ENCODE measurements at places on chromosomes 16 and 17.

DNA sequence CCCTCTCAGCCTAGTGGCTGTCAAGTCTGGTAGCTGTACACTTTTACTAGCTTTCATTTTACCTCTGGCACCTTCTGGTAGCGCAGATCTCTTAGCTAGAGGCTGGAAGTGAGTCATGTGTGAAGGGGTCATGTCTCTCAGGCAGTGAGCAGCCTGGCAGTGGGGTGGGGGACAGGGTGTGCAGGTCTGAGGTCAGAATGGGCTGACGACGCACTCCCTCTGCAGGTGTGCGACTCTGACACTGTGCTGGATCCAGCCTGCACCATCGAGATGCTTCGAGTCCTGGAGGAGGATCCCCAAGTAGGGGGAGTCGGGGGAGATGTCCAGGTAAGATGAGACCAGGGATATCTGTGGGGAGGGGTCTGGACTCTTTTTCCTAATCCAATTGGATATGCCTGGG, 7.8 kb downstream of the HAS3 start:
- no peak for DNase-seq

DNA sequence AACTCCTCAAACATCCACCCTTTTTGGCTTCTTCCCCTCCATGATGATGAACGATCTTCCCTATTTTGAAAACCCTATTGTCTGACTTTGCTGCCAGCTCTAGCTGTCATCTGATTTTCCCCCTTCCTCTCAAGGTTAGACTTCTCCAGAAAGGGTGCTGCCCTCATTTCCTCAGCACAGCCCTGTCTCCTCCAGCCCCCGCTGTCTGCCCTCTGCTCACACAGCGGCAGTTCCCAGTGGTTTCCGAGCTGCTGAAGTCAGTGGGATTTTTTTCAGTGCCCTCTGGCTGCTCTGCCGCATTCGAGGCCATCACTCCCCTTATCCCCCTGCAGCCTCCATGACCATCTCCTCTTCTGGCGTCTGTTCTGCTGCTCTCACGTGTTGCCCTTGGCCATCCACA, 26.6 kb upstream of the C17orf107 start:
- DNase-seq: no peak

DNA sequence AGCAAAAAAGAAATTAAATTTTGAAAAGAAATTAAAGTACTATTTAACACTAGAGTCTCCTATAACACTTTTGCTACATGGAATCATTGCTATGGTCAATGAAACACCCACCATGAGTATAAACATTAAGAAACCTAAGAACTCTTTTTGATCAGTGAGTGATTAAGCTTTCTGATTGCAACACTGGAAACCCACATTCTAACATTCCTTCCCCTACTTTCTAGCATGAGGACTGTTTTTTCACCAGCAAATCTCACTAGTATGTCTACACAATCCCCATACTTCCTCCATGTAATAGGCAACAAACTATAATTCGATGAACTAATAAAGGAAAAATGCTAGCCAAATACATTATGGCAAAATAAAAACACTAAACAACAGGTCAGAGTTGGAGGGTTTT, 54.7 kb downstream of the SKAP1 start:
- no peak for DNase-seq

DNA sequence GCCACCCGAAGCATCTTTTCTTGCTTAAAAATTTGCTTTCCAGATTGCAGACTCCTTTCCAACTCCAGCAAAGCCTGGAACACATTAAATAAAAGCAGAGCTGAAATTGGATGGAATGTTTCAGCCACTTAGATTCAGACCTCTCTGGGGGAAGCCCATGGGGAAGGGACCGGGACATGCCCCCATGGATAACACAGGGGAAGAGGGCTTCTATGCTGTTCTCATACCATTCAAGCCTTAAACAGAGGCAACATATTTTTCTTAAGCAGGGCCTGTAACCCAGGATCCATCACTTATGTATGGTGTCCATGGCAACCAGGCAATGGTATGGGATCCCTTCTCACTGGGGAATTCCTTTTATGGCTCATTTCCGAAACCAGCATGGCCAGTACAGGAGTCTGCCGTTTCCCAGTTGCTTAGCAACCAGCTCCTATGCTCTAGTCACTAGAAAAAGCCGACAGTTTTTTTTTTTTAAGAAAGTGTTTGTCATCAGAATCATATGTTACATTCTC, 62.0 kb upstream of the MARCHF10 start:
- DNase-seq: no peak

- DNase-seq: no peak
Observed at GRCh38 chr17:78174346-78174869, 6.0 kb downstream of the SYNGR2 start.

DNA sequence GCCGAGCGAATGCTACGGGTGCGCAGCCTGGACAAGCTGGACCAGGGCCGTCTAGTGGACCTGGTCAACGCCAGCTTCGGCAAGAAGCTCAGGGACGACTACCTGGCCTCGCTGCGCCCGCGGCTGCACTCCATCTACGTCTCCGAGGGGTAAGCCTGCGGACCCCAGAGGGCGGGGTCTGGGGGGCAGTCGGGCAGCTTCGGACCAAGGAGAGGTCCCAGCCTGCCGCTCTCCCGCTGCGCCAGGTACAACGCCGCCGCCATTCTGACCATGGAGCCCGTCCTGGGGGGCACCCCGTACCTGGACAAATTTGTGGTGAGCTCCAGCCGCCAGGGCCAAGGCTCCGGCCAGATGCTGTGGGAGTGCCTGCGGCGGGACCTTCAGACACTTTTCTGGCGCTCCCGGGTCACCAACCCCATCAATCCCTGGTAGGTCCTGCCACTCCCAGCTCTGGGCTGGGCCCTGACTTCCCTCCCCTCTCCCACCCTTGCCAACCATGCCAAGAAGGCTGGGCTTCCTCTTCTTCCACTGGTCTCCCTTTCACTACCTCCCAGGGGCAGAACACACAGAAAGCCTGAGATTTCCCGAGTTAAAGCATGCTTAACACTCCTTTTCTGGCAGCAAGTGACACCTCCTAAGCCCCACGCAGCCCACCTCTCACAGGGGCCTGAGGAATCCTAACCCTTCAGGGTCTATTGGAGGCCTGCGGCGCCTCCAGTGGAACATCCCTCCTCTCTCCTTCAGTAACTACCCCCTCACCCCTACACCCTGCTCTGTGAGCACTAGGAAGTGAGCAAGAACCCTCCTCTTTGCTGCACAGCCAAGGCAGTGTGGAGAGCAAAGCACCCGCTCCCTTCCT, 3.2 kb downstream of the NAGS start:
- DNase-seq: no peak

DNA sequence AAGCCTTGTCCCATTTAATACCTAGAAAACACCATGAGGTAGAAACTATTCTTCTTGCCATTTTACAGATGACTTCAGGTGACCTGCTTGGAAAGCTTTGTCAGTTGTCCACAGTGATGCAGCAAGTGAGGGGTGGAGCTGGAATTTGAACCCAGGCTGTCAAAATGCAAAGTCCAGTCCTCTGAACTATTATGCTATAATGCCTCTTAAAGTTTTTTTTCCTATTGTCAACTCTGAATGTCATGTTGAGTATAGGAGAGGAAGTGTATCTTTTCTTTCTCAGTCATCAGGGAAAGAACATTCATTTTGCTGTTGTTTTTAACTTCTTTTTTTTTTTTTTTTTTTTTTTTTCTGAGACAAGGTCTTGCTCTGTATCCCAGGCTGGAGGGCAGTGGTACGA, 525.6 kb downstream of the XYLT1 start:
- no peak for DNase-seq

- no peak for DNase-seq
Observed at GRCh38 chr17:63838631-63839171, 3.8 kb downstream of the SMARCD2 start.

- no peak for DNase-seq
Observed at GRCh38 chr16:11692651-11693050, 24.4 kb downstream of the SNN start.

Measured in progenitor cell of endocrine pancreas (in vitro differentiated cells).